ENCODE measurements at places on chromosomes 2 and 18.

DNA sequence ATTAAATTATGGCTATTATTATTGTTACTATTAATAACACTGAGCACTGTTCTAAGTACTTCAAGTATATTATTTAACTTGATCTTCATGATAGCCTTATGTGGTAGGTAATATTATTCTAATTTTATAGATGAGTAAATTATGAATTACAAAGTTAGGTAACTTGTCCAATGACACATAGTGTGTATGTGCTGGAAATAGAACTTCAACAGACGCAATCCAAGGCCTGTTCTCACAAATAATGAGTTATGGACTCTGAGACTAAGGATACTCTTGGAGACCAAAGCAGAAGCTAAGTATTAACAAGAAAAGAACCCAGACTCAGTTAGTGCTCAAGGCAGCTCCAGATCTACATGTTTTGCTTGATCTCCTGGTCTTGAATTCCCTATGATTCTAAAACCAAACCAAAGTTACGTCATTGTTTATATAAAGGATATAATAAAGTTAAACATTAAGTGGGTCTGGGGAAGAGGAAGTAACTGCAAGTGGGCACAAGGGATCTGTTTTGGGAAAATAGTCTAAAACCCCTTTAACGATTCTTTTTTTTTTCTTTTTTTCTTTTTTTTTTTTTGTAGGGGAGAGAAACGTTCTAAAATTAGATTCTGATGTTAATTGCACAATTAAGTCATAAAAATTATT, 211.3 kb downstream of the ERBB4 start:
- no peak for DNase-seq

- DNase-seq = no peak
Observed at GRCh38 chr2:170573671-170574070, 141.5 kb upstream of the SP5 start.

DNA sequence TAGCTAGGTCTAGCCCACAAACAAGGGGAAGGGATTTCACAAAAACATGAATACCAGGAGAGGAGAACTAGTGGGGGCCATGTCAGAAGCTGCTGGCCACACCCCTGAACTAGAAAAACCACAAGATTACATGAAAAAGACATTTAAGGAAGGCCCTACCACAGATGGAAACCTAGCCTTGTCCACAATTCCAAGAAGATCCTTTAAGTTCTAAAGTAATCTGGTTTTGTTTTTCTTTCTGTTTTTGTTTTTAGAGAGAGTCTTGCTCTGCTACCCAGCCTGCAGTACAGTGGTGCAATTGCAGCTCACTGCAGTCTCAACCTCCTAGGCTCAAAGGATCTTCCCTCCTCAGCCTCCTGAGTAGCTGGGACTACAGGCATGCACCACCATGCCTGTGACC, 34.2 kb upstream of the CAB39 start:
- no peak for DNase-seq

GRCh38 chr2:37267685-37268084, 36.2 kb downstream of the NDUFAF7 start:
- no peak for DNase-seq

All from T-cell (primary cell).